ENCODE measurements at places on chromosomes 3 and 15.

- DNase-seq, result no peak
Measured at GRCh38 chr3:8713901-8714759, 19.5 kb upstream of the CAV3 start.

GRCh38 chr15:100769043-100769974 lies 110.3 kb upstream of the ALDH1A3 start:
- no peak for DNase-seq

- no peak for DNase-seq
Measured at GRCh38 chr3:89227634-89228033, 120.2 kb downstream of the EPHA3 start.

DNA sequence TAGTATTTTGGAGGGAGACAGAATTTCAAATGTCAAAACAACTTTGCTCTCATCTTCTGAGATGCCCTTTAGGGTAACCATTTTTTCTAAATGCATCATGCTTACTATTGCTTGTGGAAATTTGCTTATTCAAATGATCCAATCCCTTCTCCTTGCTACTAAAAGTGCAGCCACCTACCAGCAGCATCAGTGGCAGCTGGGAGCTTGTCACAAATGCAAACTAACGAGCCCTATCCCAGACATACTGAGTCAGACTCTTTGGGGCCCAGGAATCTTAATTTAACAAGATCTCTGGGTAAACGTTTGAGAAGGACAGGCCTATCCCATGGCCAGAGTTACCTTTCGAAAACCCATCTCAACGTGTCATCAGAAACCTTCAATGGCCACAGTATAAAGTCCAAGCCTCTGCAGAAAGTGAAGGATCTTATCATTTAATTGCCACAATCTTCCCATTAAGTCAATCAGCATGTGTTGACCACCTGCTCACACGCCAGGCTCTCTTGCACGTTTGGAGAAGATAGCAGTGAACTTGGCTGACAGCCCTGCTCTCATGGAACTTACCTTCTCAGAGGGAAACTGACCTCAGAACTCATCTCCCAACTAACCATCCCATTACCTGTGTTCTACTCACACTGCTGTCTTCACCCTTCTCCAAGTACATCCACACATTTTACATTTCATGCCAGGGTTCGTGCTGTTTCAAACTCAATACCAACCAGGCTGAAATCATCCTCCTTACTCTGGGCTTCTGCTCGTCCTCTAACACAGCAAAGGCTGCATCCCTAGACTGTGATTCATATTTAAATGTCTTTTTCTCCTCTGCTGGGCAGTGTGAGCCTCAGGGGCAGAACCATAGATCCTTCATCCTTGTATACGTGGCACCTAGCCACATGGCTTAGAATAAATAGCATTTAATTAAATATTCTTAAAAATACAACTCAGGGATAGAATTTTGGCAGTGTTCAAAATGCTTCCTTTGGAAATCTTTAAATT lies 24.8 kb upstream of the VGLL4 start:
- no peak for DNase-seq

DNA sequence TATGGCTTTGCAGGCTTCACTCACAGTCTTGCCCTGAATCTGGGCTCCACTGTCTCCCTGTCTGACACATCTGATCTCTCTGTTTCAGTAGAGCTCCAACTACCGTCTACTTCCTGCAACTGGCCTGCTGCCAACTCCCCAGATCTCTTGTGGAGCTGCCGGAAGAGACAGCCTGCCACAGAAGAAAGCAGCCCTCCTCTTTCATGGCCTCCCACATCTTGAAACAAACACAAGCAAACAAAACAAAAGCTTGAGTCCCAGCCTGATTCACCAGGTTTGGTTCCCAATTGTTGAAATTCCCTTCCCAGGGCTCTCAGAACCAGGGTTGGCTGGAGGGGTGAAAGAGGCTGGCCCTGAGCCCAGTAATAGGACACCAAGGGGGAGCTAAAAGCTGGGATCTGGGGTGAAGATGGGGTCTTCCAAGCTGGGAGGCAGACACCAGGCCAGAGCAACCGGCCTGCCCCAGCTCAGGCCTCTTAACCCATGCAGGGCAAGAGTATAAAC lies 55.3 kb upstream of the CA12 start:
- DNase-seq, result peak; percentile 83
